NCI-H1436 (cell line): ENCODE measurements at places on chromosomes 12 and 14.
A peak's percentile ranks its signal among the peaks of the same experiment; 100 is the strongest.

DNA sequence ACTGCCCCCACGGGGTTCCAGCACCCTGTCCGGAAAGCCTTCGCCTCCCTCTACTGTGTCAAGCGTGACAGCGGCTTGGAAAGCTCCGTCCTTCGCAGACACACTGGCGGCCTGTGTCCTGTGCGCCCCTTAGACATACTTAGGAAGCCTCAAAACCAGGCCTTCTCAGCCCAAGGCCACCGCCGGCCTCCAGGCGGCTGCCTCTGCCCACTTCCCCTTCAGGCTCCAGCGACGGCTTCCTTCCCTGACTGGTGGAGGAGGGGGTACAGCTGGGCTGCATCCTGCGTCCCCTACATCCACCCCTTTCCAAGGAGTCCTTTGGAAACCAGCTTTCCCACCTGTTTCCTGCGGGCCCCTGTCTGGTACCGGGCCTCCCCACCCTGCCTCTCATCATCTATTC is 2.5 kb upstream of the CACNA2D4 start:
- no peak for DNase-seq

GRCh38 chr14:22980672-22981089 is 1.7 kb downstream of the AJUBA start:
- no peak for DNase-seq

DNA sequence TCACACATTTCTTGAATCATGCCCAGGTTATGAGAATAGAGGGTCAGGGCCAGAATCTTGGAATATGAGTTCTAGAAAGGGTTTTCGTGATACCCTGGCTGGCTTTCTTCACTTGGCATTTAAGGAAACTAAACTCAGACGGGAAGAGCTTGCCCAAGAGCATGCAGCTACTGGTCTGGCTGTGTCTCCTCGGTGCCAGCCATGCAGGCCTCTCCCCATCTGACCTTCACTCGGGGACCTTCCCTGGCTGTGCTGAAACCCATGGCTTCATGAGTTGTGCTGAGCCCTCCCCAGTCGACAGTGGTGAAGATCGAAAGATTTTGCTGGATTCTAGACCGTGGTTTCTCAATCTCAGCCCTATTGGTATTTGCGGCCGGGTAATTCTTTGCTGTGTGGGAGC is 38.0 kb downstream of the FOXN3 start:
- DNase-seq = no peak

- DNase-seq = no peak
Measured at GRCh38 chr14:99280852-99281251, 8.9 kb upstream of the BCL11B start.

- DNase-seq = no peak
Measured at GRCh38 chr12:55955344-55955743, 10.5 kb downstream of the PMEL start.

DNA sequence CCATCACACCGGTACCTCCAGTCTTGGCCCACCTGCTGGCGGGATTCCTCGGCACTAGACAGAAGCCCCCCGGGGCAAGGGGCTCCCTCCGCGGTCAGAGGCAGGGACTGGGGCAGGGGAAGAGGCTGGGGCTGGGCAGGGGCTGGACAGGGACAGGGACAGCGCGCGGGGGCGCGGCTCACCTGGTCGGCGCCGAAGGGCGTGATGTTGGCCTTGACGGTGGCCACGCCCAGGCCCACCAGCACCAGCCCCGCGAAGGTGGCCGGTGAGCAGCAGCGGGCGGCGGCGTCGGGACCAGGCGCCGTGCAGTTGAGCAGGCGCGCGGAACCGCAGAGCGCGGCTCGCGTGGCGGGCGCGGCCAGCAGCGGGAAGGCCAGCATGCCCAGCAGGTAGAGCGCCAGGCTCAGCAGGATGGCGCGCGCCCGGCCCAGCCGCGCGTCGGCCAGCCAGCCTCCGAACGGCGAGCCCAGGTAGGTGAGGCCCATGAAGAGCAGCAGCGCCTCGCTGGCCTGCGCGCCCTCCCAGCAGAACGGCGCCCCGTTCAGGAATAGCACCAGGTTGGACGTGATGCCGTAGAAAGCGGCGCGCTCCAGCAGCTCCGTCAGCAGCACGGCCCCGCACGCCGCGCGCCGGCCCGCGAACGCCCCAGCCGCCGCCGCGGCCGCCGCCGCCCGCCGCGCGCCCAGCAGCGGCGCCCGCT is 392 bp downstream of the SLC15A4 start:
- DNase-seq = no peak

DNA sequence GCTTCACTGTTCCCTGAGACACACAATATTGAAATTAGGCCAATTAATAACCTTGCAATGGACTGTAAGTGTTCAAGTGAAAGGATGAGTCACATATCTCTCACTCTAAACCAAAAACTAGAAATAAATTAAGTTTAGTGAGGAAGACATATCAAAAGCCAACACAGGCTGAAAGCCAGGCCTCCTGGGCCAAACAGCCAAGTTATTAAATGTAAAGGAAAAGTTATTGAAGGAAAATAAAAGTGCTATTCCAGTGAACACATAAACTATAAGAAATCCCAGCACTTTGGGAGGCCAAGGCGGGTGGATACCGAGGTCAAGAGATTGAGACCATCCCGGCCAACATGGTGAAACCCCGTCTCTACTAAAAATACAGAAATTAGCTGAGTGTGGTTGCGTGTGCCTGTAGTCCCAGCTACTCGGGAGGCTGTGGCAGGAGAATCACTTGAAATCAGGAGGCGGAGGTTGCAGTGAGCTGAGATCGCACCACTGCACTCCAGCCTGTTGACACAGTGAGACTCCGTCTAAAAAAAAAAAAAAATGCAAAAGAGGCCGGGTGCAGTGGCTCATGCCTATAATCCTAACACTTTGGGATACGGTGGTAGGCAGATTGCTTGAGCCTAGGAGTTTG is 10.4 kb upstream of the HEATR5A start:
- no peak for DNase-seq

DNA sequence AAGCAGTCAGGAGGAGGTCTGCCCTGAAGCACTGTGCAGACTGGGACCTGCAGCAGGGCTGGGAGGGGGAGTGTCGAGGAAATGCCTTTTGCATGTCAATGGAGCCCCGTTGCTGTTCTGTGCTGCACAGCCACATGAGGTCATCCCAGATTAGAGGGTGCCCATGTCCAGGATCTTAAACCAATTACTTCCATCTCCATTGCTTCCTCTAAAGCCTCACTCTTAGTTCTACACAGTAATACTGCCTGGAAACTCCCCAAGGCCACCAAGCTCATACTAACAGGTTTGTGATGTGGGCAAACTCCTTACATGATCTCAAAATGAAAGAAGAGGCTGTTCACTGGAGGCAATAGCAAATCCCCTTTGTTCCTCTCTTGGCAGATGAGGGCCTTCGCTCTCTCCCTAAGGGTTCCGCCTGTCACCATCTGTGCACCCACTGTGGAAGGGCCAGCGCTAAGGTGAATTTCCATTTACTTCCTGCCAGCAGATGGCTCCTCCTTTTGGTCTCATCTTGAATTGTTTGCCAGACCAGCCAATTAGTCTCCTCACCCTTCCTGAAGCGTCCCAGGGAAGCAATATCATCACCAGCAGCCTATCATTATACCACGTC is 35.4 kb upstream of the LTA4H start:
- DNase-seq = peak; percentile 46
